Kasumi-1 (cell line): ENCODE measurements at places on chromosomes 16 and 17.

DNA sequence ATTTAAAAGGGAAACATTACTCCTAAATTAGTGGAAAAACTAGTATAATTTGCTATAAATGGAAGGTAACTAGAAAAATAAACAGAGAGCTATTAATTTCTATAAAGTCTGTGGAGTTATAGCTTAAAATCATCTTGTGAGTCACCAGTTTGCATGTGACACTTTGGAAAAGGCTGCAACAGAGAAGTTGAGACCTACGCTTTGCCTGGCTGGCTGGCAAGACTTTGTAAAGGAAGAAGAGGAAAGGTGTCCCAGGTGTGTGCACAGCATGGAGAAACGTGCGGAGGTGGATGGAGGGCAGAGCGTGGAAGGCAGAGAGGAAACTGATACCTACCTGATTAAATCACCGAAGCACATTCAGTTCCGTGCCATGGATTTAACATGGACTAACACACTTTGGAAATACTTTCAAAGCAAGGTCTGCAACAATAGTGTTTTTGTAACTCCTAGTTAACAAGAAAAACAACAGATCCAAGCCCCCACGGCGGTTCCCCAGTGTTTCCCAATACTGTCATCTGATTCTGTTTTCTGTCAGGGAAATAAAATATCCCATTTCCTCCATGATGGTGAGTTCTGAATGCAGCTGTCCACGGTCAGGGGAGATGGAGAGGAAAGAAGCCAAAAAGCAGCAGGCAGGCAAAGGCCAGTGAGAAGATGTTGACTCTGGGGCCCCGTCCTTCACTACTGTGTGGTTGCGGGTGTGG lies 134.8 kb downstream of the XYLT1 start:
- DNase-seq = no peak

GRCh38 chr17:12505866-12506265 lies 159.8 kb upstream of the MYOCD start:
- no peak for DNase-seq

DNA sequence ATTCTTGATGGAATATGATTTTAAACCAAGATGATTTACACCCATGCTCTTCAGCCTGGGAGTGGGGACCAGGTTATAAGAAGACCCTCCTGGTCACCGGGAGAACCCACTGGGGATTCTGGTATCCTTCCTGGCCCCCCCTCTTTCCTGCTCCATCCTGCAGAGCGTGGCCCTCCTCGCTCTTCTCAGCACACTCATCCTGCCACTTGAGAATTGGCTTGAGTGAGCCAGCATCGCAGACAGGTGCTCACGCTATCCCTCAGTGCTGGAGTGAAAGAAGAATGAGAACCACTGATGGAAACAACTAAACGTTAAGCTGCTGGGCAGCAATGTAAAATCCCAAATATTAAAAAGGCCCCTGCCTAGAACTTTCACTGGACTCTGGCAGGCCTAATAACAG lies 98.0 kb downstream of the CYTH1 start:
- DNase-seq = no peak

GRCh38 chr17:17297217-17297616 lies 6.0 kb upstream of the NT5M start:
- no peak for DNase-seq

- peak; percentile 31 for DNase-seq
Measured at GRCh38 chr17:57422574-57423164, 166.3 kb downstream of the MSI2 start.

DNA sequence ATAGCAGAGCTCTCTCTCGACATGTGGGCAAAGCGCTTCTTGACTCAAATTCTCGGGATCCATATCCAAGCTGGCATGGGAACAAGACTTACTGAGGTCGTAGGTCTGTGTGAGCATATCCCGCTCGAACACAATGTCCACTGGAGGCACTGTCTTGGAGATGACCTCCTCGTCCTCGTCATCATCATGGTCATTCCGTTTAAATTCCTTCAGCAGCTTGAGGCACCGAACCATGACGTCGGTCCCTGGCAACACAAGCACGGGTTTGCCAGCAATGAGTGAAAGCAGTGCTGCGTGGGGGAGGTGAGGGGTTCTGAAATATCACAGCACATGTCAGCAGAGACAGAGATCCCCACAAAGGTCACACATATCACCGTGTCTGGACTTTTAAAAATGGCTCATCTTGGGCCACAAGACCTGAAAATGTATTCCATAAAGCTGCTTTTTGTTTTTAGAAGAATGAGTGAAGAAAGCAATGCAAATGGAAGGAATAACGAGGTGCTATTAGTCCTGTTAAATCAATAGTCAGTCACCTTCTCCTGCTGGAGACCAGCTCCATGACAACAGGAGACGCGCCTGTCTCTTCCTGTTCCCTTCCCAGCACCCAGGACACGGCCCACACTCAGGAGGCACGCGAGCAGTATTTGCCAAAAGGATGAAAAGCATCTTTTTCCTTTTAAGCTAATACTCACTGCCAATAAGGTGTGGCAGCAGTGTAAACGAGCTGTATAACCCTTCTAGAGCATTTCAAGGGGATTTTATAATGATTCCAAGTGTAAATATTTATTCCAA lies 37.9 kb downstream of the GTF3C1 start:
- no peak for DNase-seq
